ENCODE measurements at places on chromosomes 5 and 9.

DNA sequence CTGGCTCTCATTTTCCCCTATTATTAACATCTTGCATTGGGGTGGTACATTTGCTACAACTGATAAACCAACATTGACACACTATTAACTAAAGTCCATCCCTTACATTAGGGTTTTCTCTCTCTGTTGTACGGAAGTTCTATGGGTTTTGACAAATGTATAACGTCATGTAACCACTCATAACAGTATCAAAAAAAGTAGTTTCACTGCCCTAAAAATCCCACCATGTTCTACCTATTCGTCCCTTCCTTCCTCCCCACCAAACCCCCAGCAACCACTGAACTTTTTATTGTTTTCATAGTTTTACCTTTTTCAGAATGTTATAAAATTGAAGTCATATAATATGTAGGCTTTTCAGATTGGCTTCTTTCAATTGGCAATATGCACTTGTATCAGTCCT, 40.1 kb downstream of the MLLT3 start:
- no peak for DNase-seq

- DNase-seq: no peak
Observed at GRCh38 chr5:173627860-173628392, 11.5 kb upstream of the BOD1 start.

- no peak for DNase-seq
Observed at GRCh38 chr9:18396102-18396728, 77.7 kb upstream of the ADAMTSL1 start.

- DNase-seq: no peak
Observed at GRCh38 chr5:179616002-179616594, 7.4 kb downstream of the HNRNPH1 start.

DNA sequence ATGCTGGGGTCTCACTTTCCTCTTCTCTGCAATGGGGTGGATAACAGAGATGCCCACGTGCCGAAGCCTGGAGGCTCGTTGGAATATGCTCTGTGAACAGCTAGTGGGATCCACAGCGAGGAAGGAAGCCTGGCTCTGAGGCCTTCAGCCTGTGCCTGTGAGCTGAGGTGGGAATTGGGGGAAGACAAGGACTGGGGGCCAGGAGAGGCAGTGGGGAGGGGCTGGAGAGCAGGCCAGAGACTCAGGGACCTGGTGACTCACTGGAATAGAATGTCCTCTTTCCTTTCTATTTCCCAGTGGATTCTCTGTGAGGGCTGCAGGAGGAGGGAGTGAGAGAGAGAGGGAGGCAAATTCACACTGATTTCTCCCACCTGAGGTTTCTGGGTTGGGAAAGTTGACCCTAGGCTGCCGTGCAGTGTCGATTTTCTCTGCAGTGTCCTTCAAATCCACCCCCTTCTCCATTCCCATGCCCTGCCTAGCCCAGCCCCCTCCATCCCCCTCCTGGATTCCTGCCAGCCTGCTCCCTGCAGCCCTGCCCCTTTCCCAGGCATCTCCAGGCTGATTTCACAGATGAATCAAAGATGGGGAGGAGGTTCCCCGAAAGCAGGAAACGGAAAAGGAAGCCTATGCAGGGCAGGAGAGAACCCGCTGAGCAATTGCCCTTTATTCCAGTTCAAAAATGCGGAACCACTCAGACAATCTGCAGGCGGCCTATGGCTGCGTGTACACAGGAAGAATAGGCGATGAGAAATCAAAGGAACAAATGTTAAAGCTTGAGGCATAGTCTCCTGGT, 1.4 kb upstream of the SPAAR start:
- DNase-seq: no peak

GRCh38 chr9:17521100-17521855, 57.6 kb upstream of the SH3GL2 start:
- no peak for DNase-seq
